NCI-H1092 treated with DMSO at 0.1 percent for 48 hours (cell line): ENCODE measurements at places on chromosomes 5 and 9.

DNA sequence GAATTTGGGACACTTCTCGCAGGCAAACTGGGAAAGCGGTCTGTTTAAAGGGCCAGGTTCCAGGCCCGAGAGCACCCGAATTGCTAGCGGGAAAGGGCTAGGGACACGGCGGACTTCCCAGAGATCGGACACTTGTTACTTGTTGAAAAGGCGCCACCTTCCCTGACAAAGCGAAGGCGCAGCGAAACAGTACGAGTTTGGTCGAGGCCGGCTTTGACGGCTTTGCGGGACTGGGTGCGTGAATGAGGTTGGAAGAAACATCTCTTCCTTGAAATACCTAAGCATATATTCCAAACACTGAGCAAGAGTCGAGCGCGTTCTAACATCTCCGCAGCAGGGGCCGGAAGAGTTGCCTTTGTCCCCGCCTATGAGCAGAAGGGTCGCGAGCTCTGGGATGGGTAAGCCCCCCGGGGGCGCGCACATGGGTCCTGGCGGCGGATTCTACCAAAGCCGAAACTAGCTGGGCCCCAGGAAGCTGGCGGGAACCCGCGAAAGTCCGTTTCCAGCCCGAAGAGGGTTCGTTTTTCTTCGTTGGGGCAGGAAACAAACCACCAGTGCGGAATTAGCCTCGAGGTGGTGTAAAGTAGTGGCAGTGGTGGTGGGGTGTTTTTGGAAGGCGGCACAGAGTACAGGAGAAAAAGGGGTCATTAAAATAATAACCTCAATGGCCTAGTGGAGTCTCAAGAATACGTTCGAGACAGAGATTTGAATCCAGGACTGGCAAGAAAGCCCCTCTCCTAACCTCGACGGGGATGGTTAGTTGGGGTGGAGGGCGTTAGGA, 1.5 kb downstream of the GDNF start:
- no peak for DNase-seq

DNA sequence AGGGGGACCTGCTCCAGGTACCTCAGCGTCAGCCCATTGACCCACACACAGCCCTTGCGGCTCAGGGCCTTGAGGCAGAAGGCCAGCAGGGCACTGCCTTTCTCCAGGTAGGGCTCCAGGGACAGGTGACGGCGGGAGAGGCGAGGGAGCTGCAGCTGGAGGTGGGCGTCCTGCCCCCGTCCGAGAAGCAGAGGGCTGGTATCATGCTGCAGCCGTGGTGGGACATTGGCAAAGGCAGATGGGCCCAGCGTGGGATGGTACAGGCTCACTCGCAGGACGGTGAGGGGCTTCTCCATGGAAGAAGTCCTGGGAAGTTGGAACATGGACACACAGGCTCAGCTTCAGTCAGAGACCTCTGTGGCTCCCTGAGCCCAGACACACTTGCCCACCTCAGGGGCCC, 2.5 kb upstream of the DCANP1 start:
- no peak for DNase-seq

GRCh38 chr9:112787978-112788377, 37.4 kb downstream of the SNX30 start:
- DNase-seq: no peak

- no peak for DNase-seq
These were observed 261.9 kb downstream of the SYK start for GRCh38 chr9:91063471-91063870.

DNA sequence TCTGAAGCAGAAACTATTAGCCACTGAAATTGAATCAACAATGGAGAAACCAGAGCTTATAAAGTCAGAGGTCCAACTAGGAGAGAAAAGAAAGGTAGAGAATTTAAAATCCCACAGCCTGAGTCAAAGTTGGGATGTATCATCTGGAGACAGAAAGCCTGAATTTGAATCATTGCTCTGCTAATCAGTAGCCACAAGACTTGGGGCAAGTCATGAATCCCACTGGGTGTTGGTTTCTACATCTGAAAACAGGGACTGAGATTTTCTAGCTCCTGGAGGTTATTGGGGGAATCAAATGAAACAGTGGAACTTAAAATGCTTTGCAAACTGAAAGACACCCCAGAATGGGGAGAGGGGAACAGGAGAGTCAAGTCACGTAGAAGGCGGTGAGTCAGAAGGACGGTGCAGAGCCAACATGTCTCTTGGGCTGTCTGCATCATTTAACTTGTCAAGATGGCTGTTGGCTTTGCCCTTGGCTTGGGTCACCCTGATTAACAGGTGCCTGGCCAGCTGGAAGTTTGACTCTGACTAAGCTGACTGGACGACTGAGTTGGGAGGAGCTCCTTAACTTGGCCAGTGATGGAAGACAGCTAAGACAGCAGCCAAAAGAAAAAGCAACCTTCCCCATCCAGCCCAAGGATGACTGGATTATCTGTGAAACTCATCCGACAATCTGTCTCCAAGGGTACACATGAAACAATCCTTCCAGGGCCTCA, 60.6 kb upstream of the ADRA1B start:
- DNase-seq: no peak

- DNase-seq: no peak
These were observed 93.0 kb upstream of the ZNF608 start for GRCh38 chr5:124839371-124839998.

- DNase-seq: no peak
These were observed 13.4 kb upstream of the GRHPR start for GRCh38 chr9:37408933-37409710.

DNA sequence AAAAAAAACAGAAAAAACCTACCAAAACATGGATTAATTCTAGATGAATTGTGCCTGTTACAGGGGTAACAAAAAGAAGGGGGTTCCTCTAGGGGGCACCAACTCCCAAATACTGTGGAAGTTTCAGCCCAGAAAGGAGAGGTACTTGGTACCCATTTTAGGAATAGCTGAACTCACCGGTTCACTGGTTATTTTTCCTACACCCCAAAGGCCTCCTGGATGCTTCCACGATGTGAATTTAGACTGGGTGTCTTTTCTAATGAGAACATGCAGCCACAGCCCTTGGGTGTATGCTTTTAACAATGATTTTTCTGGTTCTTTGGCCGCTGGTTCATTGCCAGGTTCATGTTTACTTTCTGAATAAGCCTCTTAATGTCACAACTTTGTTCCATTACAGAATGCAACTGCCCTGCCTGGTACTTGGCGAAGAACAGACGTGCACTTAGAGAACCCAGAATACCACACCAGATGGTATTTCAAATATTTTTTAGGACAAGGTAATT, 46.7 kb downstream of the GARNL3 start:
- DNase-seq: peak; percentile 39

DNA sequence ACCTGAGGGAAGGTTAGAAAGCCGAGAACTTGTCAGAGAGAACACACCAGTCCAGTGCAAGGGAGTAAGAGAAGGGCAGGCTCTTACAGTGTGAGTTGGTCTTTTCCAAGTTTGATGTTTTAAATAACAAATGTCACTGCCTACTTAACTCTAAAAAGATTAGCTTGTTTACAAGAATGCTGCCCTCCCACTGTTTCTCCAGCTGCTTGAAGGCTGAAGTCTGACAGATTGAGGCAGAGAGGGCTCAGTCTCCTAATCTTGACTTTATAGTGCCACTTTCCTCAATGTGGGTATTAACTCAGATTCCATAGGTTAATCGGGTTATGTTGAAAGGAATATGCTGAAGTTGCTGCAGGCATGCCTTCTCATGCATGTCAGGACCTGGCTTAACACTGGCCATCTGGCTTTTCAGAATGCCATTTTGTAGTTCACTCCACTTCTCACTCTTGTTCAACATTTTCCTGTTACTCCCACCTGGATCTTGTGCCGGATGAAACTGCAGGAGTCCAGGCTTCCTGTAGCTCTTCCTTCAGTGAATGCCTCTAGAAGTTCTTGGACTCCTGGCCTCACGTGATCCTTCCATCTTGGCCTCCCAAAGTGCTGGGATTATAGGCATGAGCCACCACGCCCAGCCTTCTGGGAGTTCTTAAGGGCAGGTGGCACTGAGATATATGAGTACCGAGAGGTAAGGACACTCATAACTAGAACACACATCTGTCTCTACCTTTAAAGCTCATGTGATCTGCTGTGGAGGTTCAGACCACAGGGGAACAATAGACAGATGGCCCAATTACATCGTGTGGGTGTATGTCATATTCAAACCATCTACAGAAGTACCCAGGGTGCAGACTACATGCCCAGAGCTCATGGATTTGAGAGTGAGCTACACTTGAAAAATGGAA, 249.7 kb downstream of the ARHGAP26 start:
- peak; percentile 14 for DNase-seq

DNA sequence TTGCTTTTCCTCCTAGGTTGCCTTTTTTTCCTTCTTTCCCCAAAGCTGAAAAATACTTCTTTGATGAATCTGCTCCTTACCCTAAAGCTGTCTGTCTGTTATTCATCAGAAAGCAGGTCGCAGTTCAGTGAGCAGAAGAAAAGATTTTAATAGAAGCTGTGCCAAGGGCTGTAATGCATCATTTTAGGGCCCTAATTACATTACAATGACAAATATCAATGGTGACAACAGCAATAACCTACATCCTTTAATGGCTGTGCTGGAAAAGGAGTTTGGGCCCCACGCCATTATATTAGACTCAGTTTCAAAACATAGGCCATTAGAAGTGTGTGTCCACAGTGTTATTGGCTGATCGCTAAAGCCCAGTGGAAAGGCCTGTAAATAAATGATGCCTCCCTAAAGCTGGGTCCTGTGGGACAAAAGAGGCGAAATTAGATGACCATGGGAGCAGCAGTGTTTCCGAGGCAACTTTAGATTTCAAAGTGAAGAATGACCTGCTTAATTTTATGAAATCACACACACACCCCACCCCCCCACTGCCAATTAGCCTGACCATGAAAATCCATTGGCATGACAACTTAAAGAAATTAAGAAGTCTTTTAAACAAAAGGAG, 38.4 kb downstream of the TLE4 start:
- DNase-seq: peak; percentile 54

DNA sequence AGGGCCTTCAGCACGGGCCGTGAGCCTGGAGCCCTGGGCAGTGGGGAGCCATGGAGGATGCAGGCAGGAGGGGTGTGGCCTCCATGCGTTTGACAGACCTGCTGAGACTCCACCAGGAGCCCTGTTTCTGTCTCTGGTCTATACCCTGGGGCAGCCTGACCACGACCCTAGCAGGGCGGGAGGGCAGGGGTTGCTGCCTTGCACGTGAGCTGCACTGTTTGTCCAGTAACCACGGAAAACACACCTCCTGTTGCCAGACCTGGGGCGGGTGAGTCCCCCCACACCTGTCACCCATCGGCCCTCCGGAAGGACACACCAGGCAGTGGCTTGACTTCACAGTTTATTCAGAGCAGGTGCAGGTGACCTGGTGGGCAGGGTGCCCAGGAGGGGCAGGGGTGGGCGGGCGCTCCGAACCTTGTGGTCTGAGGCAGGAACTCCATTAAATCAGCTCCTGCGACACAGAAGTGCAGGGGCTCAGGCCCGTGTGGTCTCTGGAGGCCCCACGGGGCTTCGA, 3.9 kb downstream of the LCN8 start:
- DNase-seq: peak; percentile 6

- peak; percentile 61 for DNase-seq
These were observed 9.7 kb downstream of the LECT2 start for GRCh38 chr5:135944967-135945560.

DNA sequence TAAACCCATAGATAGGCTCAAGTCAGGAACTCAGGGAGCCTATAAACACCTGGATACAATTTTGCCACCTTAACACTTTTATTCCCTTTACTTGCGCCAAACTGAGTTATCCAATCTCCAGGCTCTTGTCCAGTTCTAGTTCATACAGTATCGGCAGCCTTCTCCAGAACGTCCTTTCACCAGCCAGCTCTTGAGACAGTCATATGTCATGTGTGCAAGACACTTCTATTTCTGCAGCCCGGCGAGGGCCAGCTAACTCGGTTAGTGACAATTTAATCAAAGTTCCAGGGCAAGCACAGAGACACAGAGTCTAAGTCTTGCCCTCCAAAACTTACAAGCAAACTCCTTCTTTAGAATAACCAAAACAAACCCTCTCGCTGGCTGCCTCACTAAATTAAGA, 12.9 kb downstream of the ABCA1 start:
- no peak for DNase-seq

GRCh38 chr5:135497971-135498636, 37.7 kb downstream of the NEUROG1 start:
- DNase-seq: no peak

GRCh38 chr5:171432583-171433351, 13.3 kb downstream of the FGF18 start:
- DNase-seq: no peak

- DNase-seq: no peak
These were observed 26.1 kb downstream of the ZNF510 start for GRCh38 chr9:96751815-96752214.

DNA sequence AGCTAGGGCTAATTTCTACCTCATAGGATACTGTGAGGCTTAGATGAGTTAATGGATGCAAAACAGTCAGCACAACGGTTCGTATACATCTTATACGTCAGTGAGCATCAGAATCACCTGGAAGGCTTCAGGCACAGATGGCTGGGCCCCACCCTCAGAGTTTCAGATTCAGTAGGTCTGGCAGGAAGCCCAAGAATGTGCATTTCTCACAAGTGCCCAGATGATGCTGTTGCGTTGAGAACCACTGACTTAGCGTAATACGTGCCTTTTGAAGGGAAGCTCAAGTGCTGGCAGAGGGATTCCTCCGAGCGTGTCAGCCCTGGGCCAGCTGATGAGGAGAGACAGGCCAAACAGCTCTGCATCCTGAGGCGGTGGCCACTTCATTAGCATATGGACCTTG, 117.1 kb upstream of the WWC1 start:
- no peak for DNase-seq

- no peak for DNase-seq
These were observed 6.0 kb upstream of the IL9 start for GRCh38 chr5:135901633-135902032.

DNA sequence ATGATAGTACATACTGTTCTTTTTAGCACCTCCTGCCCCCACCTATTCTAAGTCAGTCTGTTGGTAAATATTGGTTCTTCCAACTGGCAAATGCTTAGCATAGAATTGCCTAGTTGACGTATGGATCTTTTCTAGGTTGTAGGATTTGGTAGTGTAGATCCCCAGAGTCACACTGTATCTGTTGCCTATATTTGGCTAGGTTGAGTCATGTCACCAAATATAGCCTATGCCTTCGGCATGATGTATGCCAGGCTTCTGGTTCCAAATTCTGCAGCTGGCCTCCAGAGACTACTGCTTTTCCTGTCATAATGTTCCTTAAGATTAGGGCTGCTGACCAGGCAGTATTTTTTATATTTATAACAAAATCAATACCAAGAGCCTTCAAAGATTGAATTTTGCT, 38.2 kb downstream of the CPEB4 start:
- DNase-seq: no peak

DNA sequence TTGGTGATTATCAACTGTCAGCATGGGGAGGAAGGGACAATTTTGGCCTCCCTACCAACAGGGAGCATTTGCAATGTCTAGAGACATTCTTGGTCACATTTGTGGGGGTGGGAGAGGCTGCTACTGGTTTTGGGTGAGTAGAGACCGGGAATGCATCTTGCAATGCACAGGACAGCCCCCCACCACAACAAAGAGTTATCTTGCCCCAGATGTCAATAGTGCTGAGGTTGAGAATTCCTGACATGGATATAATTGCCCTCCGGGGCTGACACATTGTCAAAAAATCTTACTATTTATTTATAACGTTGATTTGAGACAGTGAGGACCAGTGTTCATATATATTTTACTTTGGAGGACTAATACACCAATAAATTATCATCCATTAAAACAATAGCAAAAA, 316.1 kb downstream of the PSAT1 start:
- no peak for DNase-seq

- DNase-seq: no peak
These were observed 117.0 kb upstream of the GNA14 start for GRCh38 chr9:77764894-77765780.

- DNase-seq: no peak
These were observed 7.2 kb upstream of the HOMER1 start for GRCh38 chr5:79521156-79521555.

- no peak for DNase-seq
These were observed 168.1 kb downstream of the NR3C1 start for GRCh38 chr5:143235423-143235822.
